ENCODE measurements at places on chromosomes 1 and 21.

GRCh38 chr1:20376880-20377494, 86.3 kb downstream of the VWA5B1 start:
- no peak for DNase-seq

GRCh38 chr1:25062621-25063255, 132.7 kb upstream of the RUNX3 start:
- DNase-seq: no peak

DNA sequence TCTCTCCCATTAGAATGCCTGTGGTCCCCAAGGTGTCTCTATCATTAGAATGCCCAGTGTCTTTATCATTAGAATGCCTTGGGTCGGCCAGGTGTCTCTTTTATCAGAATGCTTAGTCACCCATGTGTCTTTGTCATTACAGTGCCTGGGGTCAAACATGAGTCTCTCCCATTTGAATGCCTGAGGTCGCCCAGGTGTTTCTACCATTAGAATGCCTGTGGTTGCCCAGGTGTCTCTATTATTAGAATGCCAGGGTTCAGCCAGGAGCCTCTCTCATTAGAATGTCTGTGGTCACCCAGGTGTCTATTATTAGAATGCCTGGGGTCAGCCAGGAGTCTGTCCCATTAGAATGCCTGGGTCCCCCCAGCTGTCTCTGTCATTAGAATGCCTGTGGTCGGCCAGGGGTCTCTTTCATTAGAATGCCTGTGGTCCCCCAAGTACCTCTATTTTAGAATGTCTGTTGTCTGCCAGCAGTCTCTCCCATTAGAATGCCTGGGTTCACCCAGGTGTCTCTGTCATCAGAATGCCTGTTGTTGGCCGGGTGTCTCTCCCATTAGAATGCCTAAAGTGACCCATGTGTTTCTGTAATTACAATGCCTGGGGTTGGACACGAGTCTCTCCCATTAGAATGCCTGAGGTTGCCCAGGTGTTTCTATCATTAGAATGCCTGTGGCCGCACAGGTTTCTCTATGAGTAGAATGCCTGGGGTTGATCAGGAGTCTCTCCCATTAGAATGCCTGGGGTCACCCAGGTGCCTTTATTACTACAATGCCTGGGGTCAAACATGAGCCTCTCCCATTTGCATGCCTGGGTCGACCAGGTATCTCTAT, 57.1 kb downstream of the RNF187 start:
- DNase-seq: no peak

- no peak for DNase-seq
Observed at GRCh38 chr1:1672181-1672965, 13.6 kb upstream of the CDK11B start.

- DNase-seq: no peak
Observed at GRCh38 chr1:77950873-77951272, 28.0 kb downstream of the FUBP1 start.

DNA sequence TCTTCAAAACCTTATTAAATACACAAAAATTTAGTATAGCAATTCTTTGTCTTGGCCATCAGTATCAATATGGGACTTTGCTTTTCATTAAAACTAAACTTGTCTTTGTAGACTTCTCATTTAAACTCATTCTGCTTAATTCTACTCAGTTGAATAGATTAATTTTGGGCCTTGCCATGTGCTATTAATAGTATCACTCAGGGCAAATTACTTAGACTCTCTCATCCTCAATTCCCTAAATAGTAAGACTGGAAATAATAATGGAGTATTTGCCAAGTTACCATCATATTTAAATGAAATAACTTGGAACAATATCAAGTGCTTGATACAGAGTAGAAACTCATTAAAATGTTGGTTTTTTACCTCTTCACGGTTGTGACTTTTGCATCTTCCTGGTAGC, 13.4 kb downstream of the HOOK1 start:
- no peak for DNase-seq
